ENCODE measurements at places on chromosomes 2 and 18. TPM values are rescaled to one million over a fixed set of nuclear protein-coding genes. Genes with fewer than 3 reads are reported as not detected.

The C18orf54 gene
- total RNA-seq = 1.2 TPM

GRCh38 chr2:24328010-24328409, 32.3 kb downstream of the ITSN2 start:
- no peaks in the 10 kb centered on the region for H3K27me3 ChIP-seq
- no peak overlapping the region for H3K27ac ChIP-seq
- peaks cover 7% of the 10 kb centered on the region for H3K36me3 ChIP-seq
- H3K4me1 ChIP-seq = peaks cover 64% of the 10 kb centered on the region
- H3K4me3 ChIP-seq = no peak overlapping the region

GRCh38 chr18:50663626-50664441, 103.9 kb downstream of the MAPK4 start:
- H3K27ac ChIP-seq = no peak overlapping the region
- no peaks in the 10 kb centered on the region for H3K36me3 ChIP-seq
- no peak overlapping the region for H3K4me3 ChIP-seq
- DNase-seq = no peak
- H3K27me3 ChIP-seq = no peaks in the 10 kb centered on the region
- peaks cover 9% of the 10 kb centered on the region for H3K4me1 ChIP-seq

- no peak overlapping the region for H3K27ac ChIP-seq
- DNase-seq = no peak
- H3K4me3 ChIP-seq = no peak overlapping the region
- H3K27me3 ChIP-seq = no peaks in the 10 kb centered on the region
Observed at GRCh38 chr2:197059477-197059876, 133.0 kb upstream of the PGAP1 start.

The SFTPB gene
- 13.4 TPM for total RNA-seq

DNA sequence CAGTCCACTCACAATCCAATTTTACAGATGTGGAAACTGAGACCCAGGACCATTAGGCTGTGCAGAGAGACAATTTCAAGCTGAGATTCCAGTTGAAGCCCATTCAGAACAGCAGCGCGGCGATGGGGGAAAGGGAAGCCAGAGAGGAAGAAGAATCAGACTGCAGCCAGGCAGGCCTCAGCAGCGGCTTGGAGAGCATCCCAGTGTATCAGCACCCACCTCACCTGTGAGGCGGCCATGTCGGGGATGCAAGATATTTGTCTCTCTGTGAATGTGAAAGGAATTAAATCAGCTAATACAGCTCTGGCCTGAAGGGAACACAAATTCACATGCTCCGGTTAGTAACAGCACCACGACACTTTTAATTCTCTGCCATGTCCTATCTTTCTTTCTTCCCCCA, 198.0 kb upstream of the SOX11 start:
- H3K27me3 ChIP-seq = peaks cover 7% of the 10 kb centered on the region
- DNase-seq = no peak

- H3K27me3 ChIP-seq = peaks cover 82% of the 10 kb centered on the region
- H3K27ac ChIP-seq = peak overlapping the region; percentile 43
- no peak for DNase-seq
- peaks cover 22% of the 10 kb centered on the region for H3K4me1 ChIP-seq
- H3K36me3 ChIP-seq = no peaks in the 10 kb centered on the region
Observed at GRCh38 chr2:56184500-56185011, 766 bp downstream of the CCDC85A start.

DNA sequence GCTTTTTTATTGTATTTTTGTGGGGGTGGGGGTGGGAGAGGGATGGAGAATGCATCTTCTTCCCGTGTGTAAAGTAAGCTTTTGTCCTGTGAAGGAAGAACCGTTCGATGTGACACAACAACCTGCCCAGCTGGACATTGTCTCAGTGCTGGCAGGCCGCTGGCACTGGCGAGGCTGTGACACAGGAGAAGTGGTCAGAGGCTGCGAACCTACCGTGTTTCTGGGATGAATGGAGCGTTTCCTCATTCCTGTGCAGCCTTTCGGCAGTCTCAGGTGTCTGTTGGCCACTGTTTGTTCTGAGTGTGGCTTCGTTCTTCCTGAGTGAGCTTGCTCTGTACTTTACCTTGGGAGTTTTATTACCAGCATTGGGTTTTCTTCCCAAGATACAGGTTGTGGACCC, 8.0 kb downstream of the RAMP1 start:
- no peak for DNase-seq
- peaks cover 70% of the 10 kb centered on the region for H3K4me1 ChIP-seq
- no peaks in the 10 kb centered on the region for H3K36me3 ChIP-seq
- peak overlapping the region; percentile 78 for H3K27ac ChIP-seq

DNA sequence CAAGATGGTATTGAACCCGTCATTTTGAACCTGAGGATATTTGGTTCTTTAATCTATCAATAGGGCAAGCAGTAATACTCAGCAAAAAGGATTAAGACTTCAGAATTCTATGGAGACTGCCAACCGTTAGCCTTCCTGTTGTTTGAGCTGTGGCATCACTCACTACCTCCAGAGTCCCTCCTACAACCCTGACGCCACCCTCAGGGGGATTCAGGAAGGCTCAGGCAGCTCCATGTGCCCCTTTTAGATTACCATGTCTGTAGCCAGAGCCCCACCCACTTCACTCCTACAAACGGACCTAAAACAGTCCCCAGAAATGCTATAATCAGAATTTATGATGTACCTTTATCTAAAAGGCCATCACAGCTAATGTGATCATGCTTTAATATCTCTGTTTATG, 172.9 kb downstream of the EPHA4 start:
- no peak overlapping the region for H3K27ac ChIP-seq
- no peak for DNase-seq
- H3K4me3 ChIP-seq = no peak overlapping the region
- no peaks in the 10 kb centered on the region for H3K36me3 ChIP-seq
- H3K27me3 ChIP-seq = no peaks in the 10 kb centered on the region

Measured in stomach (tissue), 19 donors.